CD4-positive, alpha-beta T cell treated with Interleukin-17A for 1 hour (primary cell): ENCODE measurements at places on chromosomes 1 and 21.

DNA sequence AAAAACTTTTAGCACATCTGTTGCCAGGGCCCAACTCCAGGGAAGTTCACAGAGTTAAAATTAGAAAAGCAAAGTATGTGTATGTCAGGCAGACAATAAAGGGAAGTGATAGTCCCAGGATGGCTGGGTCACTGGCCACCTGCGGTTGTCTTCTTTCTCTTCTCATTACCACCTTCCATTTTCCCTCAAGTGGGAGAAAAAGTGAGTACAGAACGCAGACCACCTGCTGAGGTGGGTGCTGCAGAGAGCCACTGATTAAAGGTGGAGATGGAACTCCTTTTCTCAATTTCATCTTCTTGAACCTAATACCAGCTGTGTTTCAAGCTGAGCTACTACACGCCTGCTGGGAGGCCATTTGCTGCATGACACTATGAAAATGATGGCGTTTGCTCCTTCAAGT lies 88.8 kb upstream of the PDE4B start:
- DNase-seq = no peak

GRCh38 chr1:38370716-38371504 lies 324.3 kb upstream of the POU3F1 start:
- DNase-seq = no peak

DNA sequence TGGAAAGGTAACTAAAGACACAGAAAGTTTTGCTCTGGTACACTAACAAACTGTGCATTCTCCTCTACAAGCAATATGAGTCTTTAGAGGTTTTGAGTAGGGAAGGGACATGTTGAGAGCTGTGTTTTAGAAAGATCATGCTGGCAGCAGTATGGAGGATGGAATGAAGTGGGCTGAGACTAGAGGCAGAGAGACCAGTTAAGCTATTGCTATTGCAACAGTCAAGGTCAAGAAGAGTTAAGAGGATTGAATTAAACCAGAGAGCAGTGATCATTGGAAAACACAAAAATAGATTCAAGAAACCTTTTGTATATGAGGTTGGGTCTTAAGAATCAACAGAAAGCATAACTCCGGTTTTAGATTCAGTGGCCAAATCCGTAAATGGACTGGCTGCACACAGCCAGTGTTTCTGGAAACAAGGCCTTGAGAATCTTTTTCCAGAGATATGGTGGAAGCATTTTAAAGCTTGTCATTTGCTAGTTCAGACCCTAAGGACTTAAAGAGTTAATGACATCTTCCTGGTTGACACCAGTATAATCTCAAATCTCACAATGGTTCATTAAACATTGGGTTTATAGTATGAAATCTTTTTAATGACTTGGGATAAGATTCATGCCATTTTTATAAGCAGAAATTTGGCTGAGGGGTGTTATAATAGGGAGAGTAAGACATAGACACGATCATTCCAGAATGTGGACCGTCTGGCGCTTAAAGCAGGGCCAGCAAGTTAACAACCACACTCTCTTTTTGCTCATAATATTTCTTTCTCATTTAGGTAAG lies 177.9 kb downstream of the NR5A2 start:
- DNase-seq = no peak

DNA sequence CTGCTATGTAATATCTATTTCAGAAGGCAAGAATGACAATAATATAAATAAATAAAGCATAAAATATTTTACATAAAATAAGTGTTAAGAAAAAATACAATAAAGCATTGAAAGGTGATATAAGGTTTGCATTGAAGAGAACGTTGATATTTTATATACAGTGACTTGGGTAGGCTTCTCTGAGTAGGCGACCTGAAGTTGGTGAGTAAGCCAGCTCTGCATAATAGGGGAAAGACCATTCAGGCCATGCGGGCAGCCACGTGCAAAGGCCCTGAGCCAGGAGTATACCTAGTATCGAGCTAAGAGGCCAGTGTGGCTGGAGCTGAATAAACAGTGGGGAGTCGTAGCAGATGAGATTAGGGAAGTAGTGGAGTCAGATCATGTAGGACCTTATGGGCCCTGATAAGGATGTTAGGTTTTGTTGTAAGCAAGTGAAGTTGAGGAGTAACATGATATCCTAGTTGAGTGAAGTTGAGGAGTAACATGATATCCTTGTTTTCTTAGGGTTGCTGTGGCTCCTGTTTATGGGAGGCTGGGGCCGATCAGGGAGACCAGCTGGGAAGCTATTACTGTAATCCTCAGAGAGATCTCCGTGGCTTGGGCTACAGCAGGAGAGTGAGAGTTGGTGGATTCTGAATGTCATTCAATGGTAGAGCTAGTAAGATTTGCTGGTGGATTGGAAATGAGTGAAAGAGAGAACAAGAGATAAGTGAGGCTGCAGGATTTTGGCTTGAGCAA lies 22.0 kb downstream of the KCNK1 start:
- no peak for DNase-seq

DNA sequence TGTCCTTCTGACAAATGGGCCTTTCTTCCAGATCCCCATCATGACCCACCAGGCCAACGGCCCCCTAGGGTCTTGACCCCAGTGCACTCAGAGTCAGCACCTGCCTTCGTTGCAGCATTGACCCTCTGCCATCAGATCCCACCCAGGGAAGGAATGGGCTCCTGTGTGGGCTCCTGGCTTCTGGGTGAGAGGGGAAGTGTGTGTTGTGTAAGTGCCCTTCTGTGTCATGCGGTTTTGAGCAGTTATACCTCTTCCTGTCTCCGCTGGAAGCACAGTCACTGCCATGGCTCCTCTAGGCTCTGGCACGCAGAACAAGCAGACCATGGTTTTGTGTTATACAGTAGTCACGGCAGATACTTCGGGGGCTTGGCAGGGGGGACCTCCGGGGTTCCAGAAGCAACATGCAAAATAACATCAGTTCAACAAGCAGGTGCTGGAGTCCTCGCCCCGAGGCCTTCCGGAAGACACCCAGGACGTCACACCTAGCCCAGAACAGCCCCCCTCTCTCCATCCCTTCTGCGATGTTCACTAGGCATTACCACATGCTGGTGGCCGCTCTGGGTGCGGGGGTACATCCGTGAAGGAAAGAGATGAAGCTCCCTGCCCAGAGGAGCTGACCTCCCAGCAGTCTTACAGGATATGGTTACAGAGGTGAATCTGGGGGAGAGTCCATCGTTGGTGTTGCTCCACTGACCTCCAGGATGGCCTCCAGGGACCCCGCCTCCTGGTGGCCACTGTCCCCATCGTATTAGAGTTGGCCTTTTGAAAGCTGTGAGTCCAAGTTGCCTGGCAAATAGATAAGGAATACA lies 17.4 kb upstream of the KCNAB2 start:
- peak; percentile 73 for DNase-seq

GRCh38 chr1:1346501-1346890 lies 2.7 kb downstream of the DVL1 start:
- DNase-seq = no peak

- DNase-seq = no peak
These were observed 2143.9 kb downstream of the MRPL39 start for GRCh38 chr21:23463365-23463764.

- DNase-seq = no peak
These were observed 31.1 kb downstream of the MRAP start for GRCh38 chr21:32329776-32330175.

- DNase-seq = no peak
These were observed 12.5 kb upstream of the PKP1 start for GRCh38 chr1:201270616-201271390.
